ENCODE measurements at places on chromosomes 12 and 14. TPM values are rescaled to one million over a fixed set of nuclear protein-coding genes. Genes with fewer than 3 reads are reported as not detected.

DNA sequence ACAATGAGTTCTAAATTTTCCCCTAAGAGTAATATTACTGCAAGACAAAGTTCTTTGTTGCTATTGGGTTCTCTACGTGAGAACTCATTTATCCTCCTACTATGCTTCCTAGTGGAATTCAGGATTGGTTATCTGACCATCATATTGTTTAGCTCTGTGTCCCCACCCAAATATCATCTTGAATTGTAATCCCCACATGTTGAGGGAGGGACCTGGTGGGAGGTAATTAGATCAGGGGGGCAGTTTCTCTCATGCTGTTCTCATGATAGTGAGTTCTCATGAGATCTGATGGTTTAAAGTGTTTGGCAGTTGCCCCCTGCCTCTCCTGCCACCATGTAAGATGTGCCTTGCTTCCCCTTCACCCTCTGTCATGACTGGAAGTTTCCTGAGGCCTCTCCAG lies 36.6 kb downstream of the GLIPR1L2 start:
- no peaks in the 10 kb centered on the region for H3K36me3 ChIP-seq
- no peak overlapping the region for H3K27ac ChIP-seq
- no peaks in the 10 kb centered on the region for H3K4me1 ChIP-seq
- no peaks in the 10 kb centered on the region for H3K27me3 ChIP-seq

- H3K4me3 ChIP-seq, result no peak overlapping the region
- H3K27ac ChIP-seq, result no peak overlapping the region
- H3K4me1 ChIP-seq, result no peaks in the 10 kb centered on the region
- DNase-seq, result no peak
- no peaks in the 10 kb centered on the region for H3K36me3 ChIP-seq
These were observed 379.0 kb downstream of the CCER1 start for GRCh38 chr12:90575995-90576394.

DNA sequence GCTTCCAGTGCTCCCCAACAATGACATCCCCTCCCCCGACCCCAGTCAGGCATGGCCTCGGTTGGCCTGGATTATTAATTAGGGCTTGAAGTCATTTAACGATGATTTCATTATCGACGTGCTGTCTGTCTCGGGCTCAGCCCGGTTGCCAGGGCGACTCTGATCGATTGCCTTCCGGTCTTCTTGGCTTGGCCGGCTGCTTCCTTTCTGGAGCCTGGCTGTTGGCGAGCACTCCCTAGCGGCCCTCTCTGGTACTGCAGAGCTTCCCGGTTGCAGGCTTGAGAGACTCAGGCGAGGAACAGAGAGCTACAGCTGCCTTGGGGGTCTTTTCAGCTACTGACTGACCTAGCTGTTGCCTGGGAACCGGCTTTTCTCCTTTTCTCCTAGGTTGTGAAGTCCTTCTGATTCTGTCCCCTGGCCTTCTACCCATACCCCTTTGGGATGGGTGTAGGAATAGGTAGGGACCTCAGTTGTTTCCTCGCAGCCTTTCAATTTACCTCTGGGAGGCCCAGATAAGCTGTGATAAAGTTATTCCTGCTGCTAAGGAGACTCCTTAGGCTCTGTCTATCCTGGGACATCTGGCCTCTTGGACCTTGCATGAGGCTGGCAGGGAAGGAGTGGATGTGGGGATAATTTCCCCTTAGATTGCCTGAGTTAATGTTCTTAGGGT lies 5.5 kb upstream of the CISTR start:
- peak; percentile 77 for DNase-seq
- H3K4me1 ChIP-seq, result no peaks in the 10 kb centered on the region
- no peaks in the 10 kb centered on the region for H3K36me3 ChIP-seq
- peaks cover 11% of the 10 kb centered on the region for H3K27me3 ChIP-seq
- H3K27ac ChIP-seq, result peak overlapping the region; percentile 23
- peak overlapping the region; percentile 4 for H3K4me3 ChIP-seq

DNA sequence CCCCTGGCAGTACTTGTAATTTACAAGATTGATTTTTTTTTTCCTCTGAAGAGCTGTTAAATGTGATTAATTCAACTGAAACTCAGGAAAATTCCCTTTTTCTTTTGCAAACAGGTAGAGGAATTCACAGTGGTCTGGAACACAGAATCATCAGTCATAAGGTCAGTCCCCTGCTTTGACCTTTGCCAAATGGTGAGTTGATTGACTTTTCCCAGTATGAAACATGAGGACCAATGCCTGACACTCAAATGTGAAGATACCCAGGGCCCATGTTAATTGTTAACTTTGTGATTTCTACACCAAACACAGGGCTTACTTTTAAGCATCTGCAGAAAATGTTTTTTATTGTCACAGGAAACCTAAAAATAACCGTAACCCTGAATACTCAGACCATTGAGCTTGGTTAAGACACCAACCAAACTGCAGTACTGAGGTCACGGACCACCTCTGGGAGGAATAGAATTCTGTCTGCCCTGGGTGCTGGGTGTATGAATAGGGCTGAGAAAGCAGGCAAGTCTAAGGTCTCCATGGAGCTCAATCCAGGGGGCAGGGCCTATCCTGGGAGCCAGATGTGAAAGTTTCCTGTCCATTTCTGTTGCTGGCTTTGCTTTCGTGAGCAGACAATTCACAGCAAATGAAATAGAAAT lies 192.4 kb downstream of the TMX1 start:
- peaks cover 5% of the 10 kb centered on the region for H3K4me1 ChIP-seq
- H3K27ac ChIP-seq, result no peak overlapping the region
- no peaks in the 10 kb centered on the region for H3K36me3 ChIP-seq
- H3K27me3 ChIP-seq, result no peaks in the 10 kb centered on the region

Gene TMEM30B
- total RNA-seq, result 2.0 TPM

DNA sequence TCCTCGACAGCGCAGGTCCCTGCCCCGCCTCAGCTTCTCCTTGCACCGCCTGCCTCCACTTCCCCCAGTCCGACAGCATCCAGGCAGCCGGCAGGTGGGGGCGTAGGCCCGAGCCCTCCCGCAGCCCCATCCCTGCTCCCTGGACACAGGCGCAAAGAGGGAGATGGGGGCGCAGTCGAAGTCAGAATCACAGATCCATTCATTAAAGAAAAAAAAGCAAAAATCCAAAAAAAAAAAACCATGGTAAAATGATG lies 41.2 kb downstream of the RFLNA start:
- H3K27ac ChIP-seq, result no peak overlapping the region
- H3K36me3 ChIP-seq, result peaks cover 22% of the 10 kb centered on the region
- H3K4me1 ChIP-seq, result no peaks in the 10 kb centered on the region
- DNase-seq, result no peak
- no peak overlapping the region for H3K4me3 ChIP-seq

Gene A2ML1
- total RNA-seq, result not detected

- no peak overlapping the region for H3K4me3 ChIP-seq
- no peak overlapping the region for H3K27ac ChIP-seq
- no peaks in the 10 kb centered on the region for H3K36me3 ChIP-seq
- H3K4me1 ChIP-seq, result no peaks in the 10 kb centered on the region
- DNase-seq, result no peak
- no peaks in the 10 kb centered on the region for H3K27me3 ChIP-seq
These were observed 83.9 kb upstream of the OSBPL8 start for GRCh38 chr12:76643438-76643837.

DNA sequence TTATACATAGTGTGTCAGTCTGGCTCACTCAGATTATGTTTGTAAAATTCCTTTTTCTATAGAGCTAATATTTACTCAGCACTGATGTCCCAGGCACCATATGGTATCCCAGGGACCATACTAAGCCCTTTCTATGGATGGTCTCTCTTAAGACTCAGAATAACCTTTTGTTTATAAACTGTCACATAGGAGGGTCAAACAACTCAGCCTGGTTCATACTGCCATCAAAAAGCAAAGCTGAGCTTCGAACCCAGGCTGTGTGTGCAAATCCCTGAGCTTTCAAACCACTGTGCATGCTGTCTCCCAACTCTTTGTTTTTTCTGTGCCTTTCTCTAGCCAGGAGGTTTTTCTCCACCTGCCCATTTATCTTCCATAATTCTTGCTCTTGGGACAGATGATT lies 135.6 kb upstream of the ARHGAP5 start:
- H3K4me1 ChIP-seq, result peaks cover 7% of the 10 kb centered on the region
- no peak overlapping the region for H3K4me3 ChIP-seq
- DNase-seq, result no peak
- H3K27me3 ChIP-seq, result no peaks in the 10 kb centered on the region

Gene HSPA2
- total RNA-seq, result 53.8 TPM

DNA sequence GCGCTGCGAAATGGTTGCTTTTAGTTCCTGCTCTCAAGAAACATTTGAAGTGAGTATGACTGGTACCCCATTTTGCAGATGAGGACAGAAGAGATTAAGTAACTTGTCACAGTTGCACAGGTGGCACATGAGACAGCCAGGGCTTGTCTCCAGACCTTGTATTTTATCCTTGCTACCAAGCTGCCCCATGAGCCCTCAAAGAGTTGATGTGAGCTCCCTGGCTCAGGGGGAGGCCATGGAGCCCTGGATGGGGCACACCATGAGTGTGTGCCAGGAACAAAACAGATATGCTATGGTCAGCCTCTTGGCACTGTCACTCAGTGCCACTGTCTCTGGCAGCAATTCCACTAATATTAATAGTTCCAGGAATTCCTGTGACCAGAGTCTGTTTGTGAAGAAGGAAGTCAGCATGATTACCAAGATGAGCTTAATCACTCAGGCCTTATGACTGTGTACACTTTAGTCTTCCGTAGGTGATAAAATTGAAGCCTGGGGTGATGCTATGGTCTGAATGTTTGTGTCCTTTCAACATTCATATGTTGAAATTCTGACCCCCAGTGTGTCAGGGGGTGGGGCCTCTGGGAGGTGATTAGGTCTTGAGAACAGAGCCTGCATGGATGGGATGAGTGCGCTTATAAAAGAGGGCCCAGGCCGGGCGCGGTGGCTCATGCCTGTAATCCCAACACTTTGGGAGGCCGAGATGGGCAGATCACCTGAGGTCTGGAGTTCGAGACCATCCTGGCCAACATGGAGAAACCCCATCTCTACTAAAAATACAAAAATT lies 806.8 kb downstream of the AACS start:
- no peak for DNase-seq
- no peaks in the 10 kb centered on the region for H3K27me3 ChIP-seq
- H3K27ac ChIP-seq, result no peak overlapping the region
- H3K4me1 ChIP-seq, result no peaks in the 10 kb centered on the region

Gene FAM177A1
- 57.2 TPM for total RNA-seq

- H3K27me3 ChIP-seq, result peaks cover 22% of the 10 kb centered on the region
- no peak overlapping the region for H3K4me3 ChIP-seq
- no peaks in the 10 kb centered on the region for H3K36me3 ChIP-seq
These were observed 181.3 kb downstream of the KIF26A start for GRCh38 chr14:104319491-104320241.

Gene KRT4
- total RNA-seq, result 0.12 TPM

DNA sequence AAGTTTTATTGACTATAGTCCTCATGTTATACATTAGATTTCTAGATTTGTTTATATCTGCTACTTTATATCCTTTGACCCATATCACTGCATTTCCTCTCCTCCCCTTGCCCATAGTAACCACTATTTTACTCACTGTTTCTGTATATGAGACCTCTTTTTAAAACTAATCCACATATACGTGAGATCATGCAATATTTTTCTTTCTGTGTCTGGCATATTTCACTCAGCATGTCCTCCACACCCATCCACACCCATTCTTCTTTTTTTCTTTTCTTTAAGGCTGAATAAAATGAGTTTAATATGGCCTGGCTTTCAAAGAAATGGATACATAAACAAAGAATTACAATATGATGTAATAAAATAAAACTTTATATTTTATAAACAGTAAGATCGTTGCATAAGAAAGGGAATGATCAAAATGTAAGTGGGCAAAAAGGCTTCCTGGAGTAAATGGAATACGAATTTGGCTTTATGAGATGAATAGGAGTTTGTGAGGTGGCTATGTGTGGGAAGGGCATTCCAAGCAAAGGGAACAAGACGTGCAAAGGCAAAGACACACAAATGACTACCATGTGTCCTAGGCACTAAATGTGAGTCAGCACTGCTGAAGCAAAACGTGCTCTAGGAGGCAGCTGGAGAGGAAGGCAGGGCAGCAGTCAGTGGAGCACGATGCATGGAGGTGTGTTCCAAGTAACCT lies 53.2 kb upstream of the HIF1A start:
- no peak overlapping the region for H3K27ac ChIP-seq
- H3K36me3 ChIP-seq, result no peaks in the 10 kb centered on the region
- H3K4me3 ChIP-seq, result no peak overlapping the region
- no peaks in the 10 kb centered on the region for H3K27me3 ChIP-seq

DNA sequence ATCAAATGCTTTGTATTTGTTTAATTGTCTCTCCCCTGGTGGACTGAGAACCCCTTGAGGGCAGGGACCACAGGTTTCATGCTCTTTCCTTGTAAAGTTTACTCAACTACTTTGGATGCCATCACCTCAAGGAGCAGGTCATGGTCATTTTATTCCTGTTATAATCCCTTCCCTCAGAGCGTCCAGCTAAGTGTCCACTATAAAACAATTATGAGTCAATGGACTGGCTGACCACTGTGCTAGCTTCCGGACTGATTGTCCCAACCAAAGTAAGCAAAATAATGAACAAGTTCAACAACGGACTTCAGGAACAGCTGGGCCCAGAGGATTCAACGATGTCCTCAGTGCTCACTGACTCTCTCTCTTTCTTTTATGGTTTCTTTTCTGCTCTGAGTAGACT lies 18.2 kb downstream of the AK7 start:
- H3K27ac ChIP-seq, result no peak overlapping the region
- H3K4me1 ChIP-seq, result no peaks in the 10 kb centered on the region
- no peaks in the 10 kb centered on the region for H3K36me3 ChIP-seq
- DNase-seq, result no peak

Gene NDRG2
- 826 TPM for total RNA-seq

- H3K27ac ChIP-seq, result peak overlapping the region; percentile 30
- H3K4me3 ChIP-seq, result no peak overlapping the region
- no peaks in the 10 kb centered on the region for H3K36me3 ChIP-seq
These were observed 670.3 kb upstream of the TBX3 start for GRCh38 chr12:115354007-115354890.

- H3K4me1 ChIP-seq, result no peaks in the 10 kb centered on the region
- peaks cover 34% of the 10 kb centered on the region for H3K36me3 ChIP-seq
- no peak for DNase-seq
- no peak overlapping the region for H3K4me3 ChIP-seq
These were observed 54.2 kb downstream of the ELK3 start for GRCh38 chr12:96248136-96248931.

DNA sequence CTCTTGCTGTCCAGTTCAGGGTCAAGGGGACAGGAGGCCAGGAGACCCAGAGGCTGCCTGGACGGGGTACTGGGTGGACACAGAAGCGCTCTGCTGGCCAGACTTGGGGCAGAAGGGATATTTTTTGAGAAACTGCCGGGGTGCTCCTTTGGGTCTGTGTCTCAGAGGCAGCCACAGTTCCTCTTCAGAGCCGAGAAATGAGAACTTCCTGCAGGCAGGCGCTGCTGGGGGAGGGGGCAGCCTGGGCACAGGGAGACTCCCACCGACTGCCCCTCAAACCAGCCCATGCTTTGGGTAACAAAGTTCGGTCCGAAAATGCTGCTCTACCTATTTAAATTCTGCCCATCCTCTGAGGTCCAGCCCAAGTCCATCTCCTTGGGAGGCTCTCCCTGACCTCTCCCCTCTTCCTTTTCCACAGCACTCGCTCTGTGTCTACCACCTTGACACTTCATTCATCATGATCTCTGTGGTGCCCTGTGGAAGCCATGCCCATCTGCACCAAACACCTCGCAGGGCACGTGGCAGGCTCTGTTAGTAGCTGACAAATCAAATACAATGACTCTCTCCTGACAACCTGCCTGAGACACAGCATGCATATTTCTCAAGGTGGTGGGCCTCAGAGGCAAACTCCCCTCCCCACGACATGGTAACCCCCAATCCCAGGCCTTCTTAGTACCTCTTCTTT lies 16.4 kb downstream of the HDAC7 start:
- peaks cover 98% of the 10 kb centered on the region for H3K4me1 ChIP-seq
- no peak for DNase-seq
- no peaks in the 10 kb centered on the region for H3K36me3 ChIP-seq
- no peak overlapping the region for H3K4me3 ChIP-seq
- H3K27ac ChIP-seq, result peak overlapping the region; percentile 23
- no peaks in the 10 kb centered on the region for H3K27me3 ChIP-seq

GRCh38 chr12:118866346-118866745 lies 115.0 kb upstream of the SRRM4 start:
- H3K27me3 ChIP-seq, result no peaks in the 10 kb centered on the region
- H3K4me1 ChIP-seq, result no peaks in the 10 kb centered on the region
- H3K36me3 ChIP-seq, result no peaks in the 10 kb centered on the region
- DNase-seq, result no peak
- H3K4me3 ChIP-seq, result no peak overlapping the region

Measured in psoas muscle (tissue), 8 donors.